ENCODE measurements at places on chromosomes 5 and 9.

DNA sequence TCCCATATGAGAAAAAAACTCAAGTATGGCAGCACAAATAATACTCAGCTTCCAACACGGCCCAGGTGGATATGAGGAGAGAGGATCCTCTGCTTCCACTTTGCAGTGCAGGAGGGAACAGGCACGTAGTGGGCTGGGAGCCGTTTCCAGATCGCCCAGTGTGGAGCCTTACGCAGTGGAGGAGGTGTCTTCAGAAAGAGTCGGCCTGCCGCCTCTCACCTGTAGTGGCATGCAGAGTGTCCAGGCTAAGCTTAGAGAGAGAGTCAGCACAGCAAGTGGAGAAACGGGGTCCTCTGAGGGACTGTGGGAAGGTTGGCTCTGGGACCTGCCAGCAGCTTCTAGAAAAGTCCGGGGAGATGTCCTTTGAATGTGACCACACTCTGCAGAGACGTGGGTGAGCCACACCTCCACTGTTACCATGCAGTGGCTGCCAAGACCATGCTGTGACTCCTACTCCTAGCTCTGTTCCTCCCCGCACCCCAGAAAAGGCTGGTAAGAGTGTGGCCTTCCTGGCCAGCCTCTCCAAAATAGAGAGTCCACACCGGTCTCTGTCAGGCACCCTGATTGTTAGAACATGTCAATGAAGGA lies 3.5 kb upstream of the SEMA4D start:
- no peak for DNase-seq

GRCh38 chr5:18560602-18561001 lies 926.3 kb downstream of the TAF11L14 start:
- DNase-seq, result no peak

DNA sequence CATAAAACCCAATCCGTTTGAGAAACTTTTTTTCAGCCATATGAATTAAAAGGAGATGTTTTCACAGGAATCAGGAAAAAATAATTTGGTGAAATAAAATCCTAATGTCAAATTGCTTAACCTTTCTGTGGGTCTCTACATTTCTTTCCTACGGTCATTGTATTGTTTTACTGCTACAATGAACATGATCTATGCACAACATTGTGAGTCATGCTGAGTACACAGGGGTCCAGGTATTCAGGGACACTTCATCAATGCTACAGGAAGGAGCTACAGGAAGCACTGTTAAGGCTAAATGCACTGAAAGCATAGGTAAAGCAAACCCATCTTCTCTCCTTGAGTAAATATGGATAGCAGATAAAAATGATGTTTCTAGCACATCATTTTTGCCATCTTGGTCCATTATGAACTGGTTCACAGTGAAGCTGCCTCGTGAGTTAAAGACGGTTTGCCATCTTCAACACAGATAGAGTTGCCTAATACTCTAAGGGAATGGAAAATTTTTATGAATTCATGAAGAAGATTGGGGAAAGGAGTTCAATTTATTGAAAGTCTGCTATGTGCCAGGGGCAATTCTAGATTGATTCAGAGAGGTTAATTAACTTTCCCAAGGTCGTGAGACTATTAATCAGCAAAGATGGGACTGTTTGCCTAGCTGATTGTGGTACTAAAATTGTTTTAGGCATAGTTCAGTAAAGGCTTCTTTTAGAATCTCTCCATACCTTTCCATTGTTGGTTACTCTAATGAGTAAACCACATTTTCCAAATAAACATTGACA lies 85.5 kb downstream of the DIRAS2 start:
- DNase-seq, result no peak

DNA sequence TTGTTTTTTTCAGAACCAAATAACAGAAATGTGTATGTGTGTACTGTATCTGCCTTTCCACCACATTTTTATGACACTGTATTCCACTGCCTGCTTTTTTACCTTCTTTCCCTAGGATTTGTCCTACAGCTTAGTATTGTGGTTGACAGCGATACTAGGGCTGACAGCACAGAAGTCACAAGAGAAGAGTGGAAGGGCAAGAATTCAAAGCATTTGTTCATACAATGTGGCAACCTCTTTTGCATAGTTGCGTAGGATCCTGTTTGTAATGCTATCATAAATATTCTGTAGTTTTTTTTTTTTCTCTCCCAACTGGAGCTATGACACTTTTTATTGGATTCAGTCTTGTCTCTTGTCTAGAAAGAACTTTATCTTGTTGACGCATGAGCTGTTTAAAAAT lies 5.6 kb upstream of the BNIP1 start:
- no peak for DNase-seq

DNA sequence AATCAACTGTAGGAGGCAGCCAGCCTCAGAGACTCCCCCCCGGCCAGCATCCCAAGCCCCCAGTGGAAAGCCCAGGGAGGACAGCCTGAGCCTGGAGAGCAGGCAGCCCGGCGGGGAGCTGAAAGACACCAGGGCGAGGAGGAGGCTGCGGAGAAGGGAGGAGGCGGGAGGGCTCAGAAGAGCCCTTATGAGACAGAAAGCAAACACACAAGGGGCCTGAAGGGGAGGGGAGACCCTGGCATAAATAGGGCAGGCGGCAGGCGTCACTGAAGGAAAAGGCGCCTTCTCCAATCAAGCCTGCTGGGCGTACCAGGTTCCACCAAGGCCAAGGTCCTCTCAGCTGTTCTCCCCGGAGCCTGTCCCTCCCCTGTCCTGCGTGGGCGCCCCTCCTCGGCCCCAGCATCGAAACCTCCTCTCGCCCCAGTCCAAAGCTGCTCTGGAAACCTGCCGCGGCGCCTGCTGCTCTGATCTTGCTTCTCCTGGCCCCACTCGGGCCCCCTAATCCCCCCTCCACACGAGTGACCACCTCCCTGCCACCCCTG lies 1.3 kb downstream of the SLC9A3 start:
- DNase-seq, result no peak

DNA sequence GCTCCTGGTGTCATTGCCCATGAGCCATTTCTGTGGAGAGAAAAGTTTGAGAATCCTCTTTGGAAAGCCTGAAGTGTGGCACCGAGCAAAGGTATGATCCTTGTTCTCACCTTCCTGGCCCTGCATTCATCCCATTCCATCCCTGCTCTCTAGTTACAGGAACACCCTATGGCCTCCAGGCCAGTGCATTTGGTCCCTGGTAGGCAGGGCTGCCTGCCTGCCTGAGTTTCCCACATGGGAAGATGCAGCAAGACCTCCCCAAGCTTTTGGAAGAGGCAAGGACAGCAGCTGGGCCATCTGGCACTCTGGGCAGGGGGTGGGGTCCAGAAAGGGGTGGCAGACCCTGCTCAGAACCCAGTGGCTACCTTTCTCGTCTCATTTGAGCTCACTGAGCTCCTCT lies 24.5 kb downstream of the IGIP start:
- no peak for DNase-seq

- DNase-seq, result no peak
Observed at GRCh38 chr9:78677326-78677725, 380.4 kb downstream of the PSAT1 start.

DNA sequence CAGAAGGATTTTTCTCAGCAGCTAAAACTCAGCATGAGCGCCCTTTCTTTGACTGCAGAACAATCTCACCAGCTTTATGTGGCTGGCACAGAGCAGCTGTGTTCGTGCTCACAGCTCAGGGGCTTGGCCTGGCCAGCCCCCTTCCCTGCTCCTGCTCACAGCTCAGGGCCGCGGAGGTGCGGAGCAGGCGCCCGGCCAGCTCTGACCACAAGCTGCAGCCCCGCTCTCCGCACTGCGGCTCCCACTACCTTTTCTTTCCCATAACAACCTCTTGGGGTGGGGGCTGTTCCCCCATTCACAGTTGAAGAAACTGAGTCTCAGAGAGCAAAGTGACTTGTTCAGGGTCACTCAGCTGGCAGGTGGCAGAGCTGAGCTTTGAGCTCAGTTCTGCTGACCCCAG lies 34.0 kb upstream of the PHYKPL start:
- DNase-seq, result no peak

All from CD4-positive, alpha-beta T cell treated with Interleukin-6 for 4 hours (primary cell).